ENCODE measurements at places on chromosomes 12 and 14. TPM values are rescaled to one million over a fixed set of nuclear protein-coding genes. Genes with fewer than 3 reads are reported as not detected.

STAC3 gene
- 4.2 TPM for total RNA-seq

CNTN1 gene
- not detected for total RNA-seq

ZDHHC22 gene
- not detected for total RNA-seq

- DNase-seq: no peak
- peaks cover 2% of the 10 kb centered on the region for H3K27me3 ChIP-seq
- peaks cover 8% of the 10 kb centered on the region for H3K4me1 ChIP-seq
- H3K4me3 ChIP-seq: no peak overlapping the region
- no peak overlapping the region for H3K27ac ChIP-seq
- H3K36me3 ChIP-seq: no peaks in the 10 kb centered on the region
These were observed 70.1 kb downstream of the SLC6A15 start for GRCh38 chr12:84842406-84843013.

DNA sequence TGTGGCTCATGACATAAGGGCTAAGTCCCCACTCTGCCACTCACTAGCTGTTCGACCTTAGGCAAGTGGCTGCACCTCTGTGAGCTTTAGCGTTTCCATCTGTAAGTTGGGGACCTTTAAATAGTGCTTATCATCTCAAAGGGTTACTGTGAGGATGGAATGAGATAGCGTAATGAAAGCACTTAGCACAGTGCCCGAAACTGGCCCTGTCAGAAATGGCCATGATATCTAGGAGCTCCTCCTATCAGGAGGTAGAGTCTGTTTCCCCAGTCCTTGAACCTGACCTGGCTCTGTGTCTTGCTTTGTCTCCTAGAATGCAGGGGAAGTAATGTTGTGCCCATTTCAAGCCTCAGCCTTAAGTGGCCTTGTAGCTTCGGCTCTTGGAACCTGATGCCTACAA is 211.0 kb downstream of the RBM19 start:
- no peak for DNase-seq
- H3K4me3 ChIP-seq: no peak overlapping the region
- no peaks in the 10 kb centered on the region for H3K4me1 ChIP-seq
- no peak overlapping the region for H3K27ac ChIP-seq
- H3K27me3 ChIP-seq: peaks cover 11% of the 10 kb centered on the region

- peaks cover 3% of the 10 kb centered on the region for H3K27me3 ChIP-seq
- no peak for DNase-seq
- H3K36me3 ChIP-seq: no peaks in the 10 kb centered on the region
These were observed 16.2 kb downstream of the PYGL start for GRCh38 chr14:50928002-50928635.

- no peak overlapping the region for H3K27ac ChIP-seq
- no peak for DNase-seq
- no peak overlapping the region for H3K4me3 ChIP-seq
These were observed 38.3 kb downstream of the GYS2 start for GRCh38 chr12:21566223-21566906.
